ENCODE measurements at places on chromosomes 3 and 15.

GRCh38 chr3:14791343-14791945 lies 27.3 kb upstream of the FGD5 start:
- DNase-seq, result peak; percentile 41

DNA sequence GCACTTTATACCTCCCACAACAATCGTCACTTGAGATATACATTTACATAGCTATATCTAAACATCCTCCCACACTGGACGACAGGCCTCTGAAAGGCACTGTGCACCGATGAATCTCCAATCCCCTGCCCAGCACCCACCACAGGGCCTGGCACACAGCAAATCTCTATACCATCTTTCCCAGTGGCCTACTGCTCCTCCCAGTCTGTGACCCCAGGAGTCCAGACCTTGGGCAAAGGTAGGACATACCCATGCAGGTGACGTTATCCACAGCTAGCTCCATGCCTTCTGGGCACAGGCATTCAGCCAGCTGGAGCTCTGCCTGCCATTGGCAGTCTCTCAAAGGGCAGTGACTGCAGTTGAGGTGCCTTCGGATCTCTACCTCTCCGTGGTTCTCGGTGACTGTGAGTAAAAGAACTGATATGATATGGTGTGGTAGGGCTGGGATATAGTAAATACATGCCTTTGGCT lies 5.8 kb downstream of the LTK start:
- no peak for DNase-seq

- peak; percentile 71 for DNase-seq
These were observed 2.4 kb downstream of the ARHGEF3 start for GRCh38 chr3:56799251-56799882.

DNA sequence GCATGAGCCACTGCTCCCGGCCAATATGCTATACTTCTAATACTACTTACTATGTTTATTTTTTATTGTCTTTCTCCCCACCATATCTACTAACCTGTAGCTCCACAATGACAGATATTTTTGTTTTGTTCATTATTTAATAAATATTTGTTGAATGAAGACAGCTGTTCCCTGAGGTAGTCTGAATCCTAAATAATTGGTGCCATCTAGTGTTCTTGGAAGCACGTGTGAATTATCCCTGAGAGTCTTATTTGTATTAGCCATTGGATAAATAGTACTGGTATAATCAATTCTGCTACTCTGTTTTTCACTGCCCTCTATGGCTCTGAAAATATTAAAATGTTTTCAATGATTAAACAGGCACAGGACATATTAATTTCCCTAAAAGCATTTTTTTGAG lies 5.6 kb upstream of the APPL1 start:
- no peak for DNase-seq
